Activated T-cell treated with anti-CD3 and anti-CD28 coated beads for 4 hours (primary cell): ENCODE measurements at places on chromosomes 11 and 22.

DNA sequence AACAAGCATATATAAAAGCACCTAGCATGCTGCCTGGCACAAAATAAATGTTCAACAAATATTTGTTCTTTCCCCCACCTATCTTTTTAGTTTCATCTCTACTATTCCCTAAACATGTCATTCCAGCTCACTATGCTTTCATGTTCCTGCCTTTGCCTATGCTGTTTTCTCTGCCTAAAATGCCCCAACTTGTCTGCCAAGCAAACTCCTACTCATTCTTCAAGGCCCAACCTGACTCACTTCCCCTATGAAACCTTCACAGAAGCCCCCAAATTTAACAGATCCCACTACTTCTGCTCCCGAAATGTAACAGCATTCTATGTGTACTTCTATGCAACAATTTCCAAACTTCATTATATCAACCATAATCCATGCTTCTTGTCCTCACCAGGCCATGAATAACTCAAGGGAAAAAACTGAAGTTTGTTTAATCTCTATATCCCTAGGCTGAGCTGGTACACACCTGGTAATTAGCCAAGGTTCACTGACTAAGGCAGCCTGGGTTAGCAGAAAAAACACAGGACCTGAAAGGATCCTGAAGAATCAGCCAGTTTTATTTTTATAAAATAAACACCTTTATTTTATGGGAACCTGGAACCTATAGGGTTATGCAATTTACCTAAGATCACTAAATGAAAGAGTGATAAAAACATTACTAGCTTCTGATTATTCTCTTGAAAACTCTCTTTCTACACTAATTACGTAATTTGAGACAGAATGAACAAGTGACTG lies 72.2 kb downstream of the PAK1 start:
- no peak for DNase-seq

- DNase-seq = no peak
These were observed 32.8 kb upstream of the CTTN start for GRCh38 chr11:70365544-70365927.

- no peak for DNase-seq
These were observed 31.6 kb upstream of the CRYBB3 start for GRCh38 chr22:25167834-25168601.

GRCh38 chr11:29183301-29183700 lies 833.5 kb downstream of the KCNA4 start:
- no peak for DNase-seq

DNA sequence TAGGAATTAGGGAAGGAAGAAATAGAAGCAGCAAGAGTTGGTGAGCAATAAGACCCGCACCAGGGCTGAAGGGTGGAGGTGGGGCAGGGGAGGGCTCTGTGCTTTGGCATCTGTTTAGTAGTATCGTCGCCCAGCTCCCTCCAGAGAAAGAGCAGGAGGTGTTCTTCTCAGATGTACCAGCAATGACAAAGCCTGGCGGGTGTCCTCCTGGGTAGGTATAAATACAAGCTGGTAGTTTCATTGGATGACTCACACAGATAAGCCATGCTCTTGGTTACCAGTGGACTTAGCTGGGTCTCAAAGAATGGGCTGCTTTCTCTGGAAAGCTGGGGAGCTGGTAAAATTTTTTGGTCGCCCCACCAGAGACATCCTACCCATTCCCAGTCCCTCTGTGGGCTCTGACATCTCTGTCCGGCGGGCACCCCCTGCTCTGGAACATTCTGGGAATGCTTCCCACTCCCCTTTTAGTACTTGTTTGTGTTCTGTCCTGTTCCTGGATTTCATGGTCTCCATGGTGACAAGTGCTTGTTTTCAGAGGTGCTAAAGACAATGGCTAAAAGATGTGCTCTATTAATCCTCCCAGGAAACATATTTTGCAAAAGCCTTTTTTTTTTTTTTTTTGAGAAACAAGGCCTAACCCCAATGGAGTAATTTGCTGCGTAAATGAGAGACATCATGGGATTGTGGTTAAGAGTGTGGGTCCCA lies 15.4 kb upstream of the TUBA8 start:
- no peak for DNase-seq

GRCh38 chr22:24532075-24532474 lies 22.9 kb downstream of the GUCD1 start:
- DNase-seq = no peak

DNA sequence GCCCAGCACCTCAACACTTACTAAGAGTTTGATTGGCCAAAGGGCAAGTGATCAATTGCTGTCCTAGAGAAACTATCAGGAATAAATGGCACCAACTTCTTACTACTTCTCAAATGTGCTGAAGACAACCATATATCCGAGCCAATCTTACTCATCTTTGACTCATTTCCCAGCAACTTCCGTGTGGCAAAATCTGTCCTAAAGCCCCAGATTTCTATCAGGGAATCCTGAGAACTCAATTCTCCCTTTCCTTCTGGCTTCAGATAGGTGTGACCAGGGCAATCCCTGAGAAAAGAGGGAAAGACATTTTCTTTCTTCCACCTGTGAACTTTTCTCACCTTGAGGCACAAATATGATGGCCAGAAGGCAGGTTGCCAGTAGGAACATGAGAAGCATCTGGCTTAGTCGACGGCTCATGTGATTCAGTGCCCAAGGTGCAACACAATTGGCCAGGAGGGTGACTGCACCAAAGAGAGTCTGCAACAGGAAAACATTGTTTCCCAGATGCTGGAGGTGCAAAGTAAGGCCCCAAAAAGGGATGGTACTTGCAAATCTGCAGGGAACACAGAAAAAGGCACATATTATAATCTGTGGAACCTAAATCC lies 21.8 kb upstream of the SLC22A24 start:
- DNase-seq = no peak

GRCh38 chr11:44629732-44630345 lies 64.4 kb downstream of the CD82 start:
- DNase-seq = no peak

- peak; percentile 25 for DNase-seq
These were observed 1.1 kb downstream of the EIF4G2 start for GRCh38 chr11:10807493-10808234.

- DNase-seq = no peak
These were observed 38.3 kb upstream of the CXCR5 start for GRCh38 chr11:118845369-118845768.

GRCh38 chr11:22792497-22792896 lies 37.1 kb downstream of the SVIP start:
- no peak for DNase-seq

DNA sequence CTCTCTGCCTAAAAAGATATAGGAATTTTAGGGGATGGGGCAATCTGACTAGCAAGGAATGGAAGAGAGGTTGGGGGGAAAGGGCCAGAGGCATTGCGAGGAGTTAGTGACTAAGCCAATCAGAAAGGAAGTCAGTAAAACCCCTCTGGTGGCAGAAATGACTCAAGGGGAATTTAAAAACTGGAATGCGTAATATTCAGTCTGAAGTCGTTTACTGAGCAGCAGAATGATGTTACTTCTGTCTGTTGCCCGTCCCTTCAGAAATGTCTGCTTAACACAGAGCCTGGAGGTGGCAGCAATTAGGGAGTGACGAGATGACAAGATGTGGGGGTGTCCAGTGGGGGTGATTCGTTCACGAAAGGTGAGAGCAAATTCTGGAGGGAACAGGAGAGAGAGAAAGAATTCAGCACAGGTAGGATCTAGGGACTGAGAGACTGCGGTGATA lies 107.7 kb upstream of the CLMP start:
- no peak for DNase-seq

- no peak for DNase-seq
These were observed 367.1 kb upstream of the B3GAT1 start for GRCh38 chr11:134779179-134779578.

GRCh38 chr22:36638747-36639146 lies 64.8 kb downstream of the CACNG2 start:
- no peak for DNase-seq

- no peak for DNase-seq
These were observed 4.0 kb downstream of the BANF1 start for GRCh38 chr11:66006134-66006890.

- DNase-seq = no peak
These were observed 2.0 kb upstream of the C11orf42 start for GRCh38 chr11:6203327-6203726.

DNA sequence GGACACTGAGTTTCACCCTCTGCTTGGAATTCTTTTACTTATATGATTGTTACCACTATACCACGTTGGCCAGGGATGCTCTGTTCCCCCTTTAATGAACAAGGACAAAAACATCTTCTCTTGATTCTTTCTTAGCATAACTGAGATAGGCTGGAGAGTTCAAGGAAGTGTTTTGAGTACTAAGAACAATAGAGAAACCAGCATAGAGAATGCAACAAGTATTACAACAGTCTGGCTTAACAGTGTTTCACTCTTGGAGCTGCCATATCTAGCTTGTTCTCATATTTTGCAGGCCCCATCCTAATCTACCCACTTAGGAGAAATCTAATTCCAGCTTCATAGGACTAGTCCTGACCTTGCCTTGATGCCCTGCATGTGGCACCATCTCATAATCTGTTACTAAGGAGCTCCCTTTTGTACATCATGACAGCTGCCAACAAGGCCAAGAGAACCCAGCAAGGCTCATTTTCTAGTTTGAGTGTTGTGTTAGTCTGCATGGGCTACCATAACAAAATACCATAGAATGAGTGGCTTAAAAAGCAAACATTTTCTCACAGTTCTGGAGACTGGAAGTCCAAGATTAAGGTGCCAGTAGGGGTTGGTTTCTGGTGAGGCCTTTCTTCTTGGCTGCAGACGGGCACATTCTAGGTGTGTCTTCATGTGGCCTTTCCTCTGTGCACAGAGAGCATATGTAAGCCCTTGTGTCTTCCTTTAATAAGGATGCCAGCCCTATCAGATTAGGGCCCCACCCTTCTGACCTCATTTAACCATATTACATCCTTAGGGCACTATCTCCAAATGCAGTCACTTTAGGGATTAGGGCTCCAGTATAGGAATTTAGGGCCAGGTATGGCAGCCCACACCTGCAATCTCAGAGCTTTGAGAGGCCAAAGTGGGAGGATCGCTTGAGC lies 37.8 kb downstream of the PACS1 start:
- no peak for DNase-seq

- no peak for DNase-seq
These were observed 20.6 kb upstream of the ST3GAL4 start for GRCh38 chr11:126334659-126335462.

DNA sequence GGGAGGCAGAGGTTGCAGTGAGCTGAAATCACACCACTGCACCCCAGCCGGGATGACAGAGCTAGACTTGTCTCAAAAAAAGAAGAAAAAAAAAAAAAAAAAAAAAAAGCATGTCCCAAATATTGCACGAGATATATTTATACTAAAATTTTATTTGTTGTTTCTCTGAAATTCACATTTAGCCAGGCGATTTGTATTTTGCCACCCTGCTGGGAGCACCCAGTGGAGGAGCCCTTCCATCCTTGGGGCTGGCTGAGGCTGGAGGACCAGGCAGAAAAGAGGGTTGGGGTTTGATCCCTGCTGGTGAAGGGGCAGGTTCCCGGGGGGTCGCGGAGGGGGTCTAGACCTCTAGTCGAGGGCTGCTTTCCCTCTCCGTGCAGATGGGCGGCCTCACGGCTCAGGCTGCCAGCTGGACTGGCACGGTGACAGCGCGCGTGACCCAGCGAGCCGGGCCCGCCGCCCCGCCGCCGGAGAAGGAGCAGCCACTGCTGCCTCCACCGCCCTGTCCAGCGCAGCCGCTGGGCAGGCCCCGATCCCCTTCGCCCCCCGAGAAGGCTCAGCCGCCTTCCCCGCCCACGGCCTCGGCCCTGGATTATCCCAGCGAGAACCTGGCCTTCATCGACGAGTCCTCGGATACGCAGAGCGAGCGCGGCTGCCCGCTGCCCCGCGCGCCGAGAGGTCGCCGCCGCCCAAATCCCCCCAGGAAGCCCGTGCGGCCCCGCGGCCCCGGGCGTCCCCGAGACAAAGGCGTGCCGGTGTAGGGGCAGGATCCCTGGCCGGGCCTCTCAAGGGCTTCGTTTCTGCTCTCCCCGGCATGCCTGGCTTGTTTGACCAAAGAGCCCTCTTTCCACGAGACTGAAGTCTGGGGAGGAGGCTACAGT lies 952 bp upstream of the CATSPERZ start:
- DNase-seq = no peak

- no peak for DNase-seq
These were observed 6.0 kb upstream of the CDKN1C start for GRCh38 chr11:2891326-2892214.

DNA sequence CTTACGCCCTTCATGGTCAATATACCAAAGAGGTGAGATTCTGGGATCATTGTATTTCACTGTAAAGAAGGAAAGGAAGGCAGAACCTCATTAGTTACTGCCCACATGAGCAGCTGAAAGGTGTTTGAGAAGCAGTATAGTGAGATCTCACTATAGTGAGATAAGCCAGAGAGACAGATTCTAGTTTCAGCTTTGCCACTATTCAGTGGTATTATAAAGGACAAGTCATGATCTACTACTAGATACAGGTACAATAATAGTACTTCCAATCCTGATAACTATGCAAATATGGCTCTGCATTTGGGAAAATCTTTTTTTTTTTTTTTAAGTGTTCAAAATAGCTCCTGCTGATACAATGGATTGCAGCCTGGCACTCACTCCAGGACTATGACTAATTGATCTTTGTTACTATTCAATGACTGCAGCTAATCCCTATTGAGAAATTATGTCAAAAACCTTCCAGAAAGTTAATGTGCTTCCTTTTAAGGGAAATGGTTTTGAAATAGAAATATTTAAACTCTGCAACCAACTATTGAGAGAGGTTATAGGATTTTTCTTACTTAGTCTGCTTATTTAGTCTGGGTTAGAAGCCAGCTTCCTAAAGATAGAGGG lies 8.3 kb upstream of the DLAT start:
- no peak for DNase-seq

- DNase-seq = no peak
These were observed 65.3 kb upstream of the SLC22A12 start for GRCh38 chr11:64525711-64526110.

DNA sequence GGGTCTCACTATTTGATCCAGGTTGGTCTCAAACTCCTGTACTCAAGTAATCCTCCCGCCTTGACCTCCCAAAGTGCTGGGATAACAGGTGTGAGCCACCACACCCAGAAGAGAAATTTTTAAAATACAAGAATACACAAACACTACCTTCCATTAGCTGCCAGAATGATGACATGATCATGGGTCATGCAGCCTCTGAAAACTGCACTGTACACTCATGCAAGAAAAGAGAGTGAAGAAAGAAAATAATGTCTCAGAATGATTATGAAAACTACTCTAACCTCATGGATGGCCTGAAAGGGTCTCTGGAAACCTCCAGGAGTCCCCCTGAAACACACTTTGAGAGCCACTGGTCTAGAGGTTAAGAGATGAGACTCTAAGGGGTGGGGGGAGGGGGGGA lies 18.8 kb downstream of the VPS37C start:
- DNase-seq = no peak

- no peak for DNase-seq
These were observed 6.1 kb downstream of the MPZL3 start for GRCh38 chr11:118245936-118246562.

- no peak for DNase-seq
These were observed 8.2 kb downstream of the MTFP1 start for GRCh38 chr22:30433773-30434172.

GRCh38 chr11:103016031-103016430 lies 60.5 kb upstream of the MMP13 start:
- DNase-seq = no peak
